ENCODE measurements at places on chromosomes 5 and 9. TPM values are rescaled to one million over a fixed set of nuclear protein-coding genes. Genes with fewer than 3 reads are reported as not detected.

DNA sequence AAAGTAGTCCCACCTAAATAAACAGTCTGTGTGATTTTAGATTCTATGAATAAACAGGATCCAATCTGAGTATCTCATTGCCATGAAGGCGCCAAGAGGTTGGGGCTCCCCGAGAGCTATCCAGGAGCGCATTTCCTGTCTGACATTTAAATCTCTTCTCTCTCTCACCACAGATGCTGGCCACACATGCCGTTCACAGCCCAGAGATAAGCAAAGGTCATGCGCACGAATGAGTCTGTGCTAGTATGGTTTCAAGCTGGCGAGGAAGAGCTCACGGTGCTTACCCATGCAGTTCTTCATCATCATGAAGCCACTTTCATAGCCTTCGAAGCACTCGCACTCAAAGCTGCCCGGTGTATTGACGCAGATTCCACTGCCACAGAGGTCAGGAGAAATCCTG lies 199.4 kb downstream of the FBN2 start:
- DNase-seq: no peak

- no peak for DNase-seq
Observed at GRCh38 chr5:1405121-1405520, 40.1 kb downstream of the SLC6A3 start.

Gene ACTL7A
- total RNA-seq: not detected

DNA sequence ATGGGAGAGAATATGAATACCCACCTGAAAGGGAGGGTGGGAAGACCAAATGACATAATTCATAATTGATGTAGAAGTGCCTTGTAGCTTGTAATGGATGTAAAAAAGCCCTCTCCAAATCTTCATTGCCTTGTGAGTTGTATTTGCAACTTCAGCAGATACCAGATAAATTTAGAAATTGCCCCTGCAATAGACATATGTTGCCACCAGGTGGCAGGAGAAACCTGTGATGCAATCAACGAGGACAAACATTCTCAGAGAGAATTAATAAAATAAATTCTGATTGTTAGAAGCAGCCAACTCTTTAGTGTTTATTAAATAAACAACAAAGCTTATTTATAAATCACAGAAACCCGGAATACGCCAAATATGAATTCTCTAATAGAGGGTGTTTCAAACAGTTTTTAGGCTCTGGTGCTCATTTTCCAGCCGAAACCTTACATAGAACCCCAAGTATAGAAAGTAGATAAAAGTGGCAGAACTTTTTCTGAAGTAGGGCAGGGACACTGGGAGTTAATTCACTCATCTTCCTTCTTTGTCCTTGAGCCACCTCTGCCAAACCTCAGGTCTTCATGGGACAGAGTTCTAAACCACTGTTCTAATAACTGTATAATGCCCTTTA lies 147.8 kb downstream of the TMEM38B start:
- DNase-seq: no peak

DNA sequence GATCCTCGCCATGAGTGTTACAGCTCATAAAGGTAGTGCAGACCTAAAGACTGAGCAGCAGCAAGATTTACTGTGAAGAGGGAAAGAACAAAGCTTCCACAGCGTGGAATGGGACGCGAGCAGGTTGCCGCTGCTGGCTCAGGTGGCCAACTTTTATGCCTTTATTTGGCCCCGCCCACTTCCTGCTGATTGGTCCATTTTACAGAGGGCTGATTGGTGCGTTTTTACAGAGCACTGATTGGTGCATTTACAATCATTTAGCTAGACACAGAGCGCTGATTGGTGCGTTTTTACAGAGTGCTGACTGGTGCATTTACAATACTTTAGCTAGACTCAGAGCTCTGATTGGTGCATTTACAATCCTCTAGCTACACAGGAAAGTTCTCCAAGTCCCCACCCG lies 13.9 kb downstream of the PLK2 start:
- DNase-seq: no peak

DNA sequence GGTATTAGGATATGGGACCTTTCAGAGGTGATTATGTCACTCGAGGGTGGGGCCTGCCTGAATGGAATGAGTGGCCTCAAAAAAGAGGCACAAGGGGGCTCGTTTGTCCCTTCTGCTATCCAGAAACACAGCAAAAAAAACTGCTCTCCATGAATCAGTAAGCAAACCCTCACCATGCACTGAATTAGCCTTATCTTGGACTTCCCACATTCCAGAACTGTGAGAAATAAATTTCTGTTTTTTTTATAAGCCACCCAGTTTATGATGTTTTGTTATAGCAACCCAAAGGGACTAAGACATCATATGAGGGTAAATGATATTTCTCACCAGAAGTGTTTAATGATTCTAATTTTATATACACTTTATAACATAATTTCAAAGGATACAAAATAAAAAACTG lies 476.6 kb upstream of the EDIL3 start:
- no peak for DNase-seq

- no peak for DNase-seq
Observed at GRCh38 chr9:133930046-133930681, 62.0 kb downstream of the VAV2 start.

- DNase-seq: no peak
Observed at GRCh38 chr9:83670381-83670780, 37.4 kb downstream of the UBQLN1 start.

- DNase-seq: no peak
Observed at GRCh38 chr5:82858151-82859025, 218.8 kb downstream of the TMEM167A start.

Gene TAF1L
- total RNA-seq: not detected

Gene DNAH5
- total RNA-seq: 2.6 TPM
